PC-3 (cell line): ENCODE measurements at places on chromosomes 11 and 22.

GRCh38 chr22:47057916-47058585 lies 295.6 kb downstream of the TBC1D22A start:
- no peak for DNase-seq

DNA sequence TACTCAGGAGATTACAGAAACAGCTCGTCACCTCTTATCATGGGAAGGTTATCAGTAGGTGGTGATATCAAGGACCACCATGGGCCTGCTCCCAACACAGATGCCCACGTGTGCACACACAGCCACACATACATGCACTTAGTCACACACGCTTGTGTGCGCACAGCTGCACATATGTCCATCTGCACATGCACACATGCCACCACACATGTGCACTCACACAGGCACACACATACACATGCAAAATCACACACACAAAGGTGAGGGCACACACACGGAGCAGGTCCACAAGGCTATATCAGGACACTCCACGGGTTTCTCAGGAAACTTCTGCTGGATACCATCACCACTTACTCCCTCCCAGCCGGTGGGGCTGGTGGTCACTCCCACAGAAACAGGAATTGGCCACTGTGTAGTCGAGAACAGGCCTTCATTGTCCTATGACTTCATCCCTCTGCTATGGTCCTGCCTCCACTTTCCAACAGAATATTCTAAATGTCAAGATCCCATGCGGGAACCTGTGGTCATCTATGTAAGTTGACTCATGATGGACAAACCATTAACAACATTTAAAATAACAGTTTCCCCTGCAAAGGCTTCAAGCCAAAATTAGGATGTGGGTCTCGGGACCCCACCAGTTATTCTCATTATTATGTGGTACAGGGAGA lies 2.2 kb downstream of the C11orf24 start:
- peak; percentile 43 for DNase-seq

DNA sequence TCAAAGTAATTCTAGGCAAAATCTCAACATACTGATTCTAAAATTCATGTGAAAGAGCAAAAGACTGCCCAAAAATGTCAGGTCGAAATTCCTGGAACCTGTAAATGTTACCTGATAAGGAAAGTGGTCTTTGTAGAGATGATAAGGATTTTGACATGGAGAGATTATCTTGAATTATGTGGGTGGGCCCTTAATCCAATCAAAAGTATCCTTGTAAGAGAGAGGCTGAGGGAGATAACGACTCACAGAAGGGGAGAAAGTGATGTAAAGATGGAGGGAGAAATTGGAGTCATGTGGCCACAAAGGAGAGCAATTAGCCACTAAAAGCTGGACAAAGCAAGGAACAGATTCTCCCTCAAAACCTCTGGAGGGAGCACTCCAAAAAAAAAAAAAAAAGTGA lies 20.5 kb downstream of the RRM1 start:
- no peak for DNase-seq

- peak; percentile 78 for DNase-seq
Observed at GRCh38 chr11:31643857-31644256, 134.3 kb downstream of the ELP4 start.

GRCh38 chr11:73085189-73085875 lies 56.8 kb downstream of the FCHSD2 start:
- peak; percentile 26 for DNase-seq

GRCh38 chr22:21646608-21647590 lies 4.8 kb downstream of the SDF2L1 start:
- DNase-seq = peak; percentile 79

DNA sequence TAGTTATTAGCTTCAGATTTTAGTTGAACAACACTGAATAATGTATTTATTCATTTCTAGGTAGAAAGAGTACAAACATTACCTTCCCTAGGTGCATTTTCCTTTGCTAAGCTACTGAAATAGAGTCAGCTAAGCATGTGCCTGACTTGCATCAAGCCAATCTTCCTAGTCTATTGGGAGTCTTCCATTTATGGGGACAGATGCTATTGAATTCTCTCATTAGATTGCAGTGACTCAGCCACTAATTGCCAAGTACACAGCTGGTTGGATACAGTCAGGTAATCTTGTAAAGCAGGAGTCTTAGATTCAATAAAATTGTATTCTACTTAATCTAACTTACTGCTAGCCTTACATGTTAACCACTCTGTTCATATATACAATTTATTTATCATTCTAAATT lies 55.2 kb upstream of the RPS13 start:
- DNase-seq = no peak

DNA sequence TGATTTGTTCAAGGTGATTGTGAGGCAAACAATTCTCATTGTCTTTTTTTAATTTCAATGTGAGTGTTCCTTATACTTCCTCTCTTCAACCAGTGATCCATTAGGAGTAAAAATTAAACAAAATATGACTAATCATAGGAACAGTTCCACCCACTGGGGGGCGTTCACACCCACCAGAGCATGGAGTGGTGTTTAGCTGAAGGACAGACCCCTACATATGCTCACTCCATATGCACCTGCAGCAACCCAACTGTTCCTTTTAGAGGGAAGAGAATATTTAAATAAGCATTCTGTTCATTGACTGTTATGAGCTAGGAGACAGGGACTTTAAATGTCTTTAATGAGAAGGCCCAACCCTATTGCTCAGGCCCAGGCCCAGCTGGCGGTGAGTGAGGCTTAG lies 78.7 kb upstream of the DRD2 start:
- no peak for DNase-seq

DNA sequence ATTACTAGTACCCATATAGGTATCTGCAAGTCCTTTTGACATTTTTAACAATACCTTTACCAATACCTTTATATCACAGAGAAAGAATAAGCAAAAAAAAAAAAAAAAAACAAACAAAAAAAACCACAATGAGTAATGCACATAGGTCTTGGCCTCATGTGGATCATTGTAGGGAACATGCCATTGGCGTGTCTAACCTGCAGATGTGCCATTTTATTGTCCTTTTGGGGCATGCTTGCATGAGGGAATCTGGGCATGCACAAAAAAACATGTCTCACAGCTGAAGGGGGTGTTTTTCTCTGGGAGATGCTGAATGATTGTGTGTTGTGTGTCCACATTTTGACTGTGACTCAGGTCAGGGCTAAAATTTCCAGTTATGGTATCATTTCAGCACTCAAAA lies 361.6 kb downstream of the GUCY1A2 start:
- peak; percentile 74 for DNase-seq

GRCh38 chr22:37501610-37502341 lies 15.6 kb upstream of the MFNG start:
- DNase-seq = peak; percentile 90

DNA sequence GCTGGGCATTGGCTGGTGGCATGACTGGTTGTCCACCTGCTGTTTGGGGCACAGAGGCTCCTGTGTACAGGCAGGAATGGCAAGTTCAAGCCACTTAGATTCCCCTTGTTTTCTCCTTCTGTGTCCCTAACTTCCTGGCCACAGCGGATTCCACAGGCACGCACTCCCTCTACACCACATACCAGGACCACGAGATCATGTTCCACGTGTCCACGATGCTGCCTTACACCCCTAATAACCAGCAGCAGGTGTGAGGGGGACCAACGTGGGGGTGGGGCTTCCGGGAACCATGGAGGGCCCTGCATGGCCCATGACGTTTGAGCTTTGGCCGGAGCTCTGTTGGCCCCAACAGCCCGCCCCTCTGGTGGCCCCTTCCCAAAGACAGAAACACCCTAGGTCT lies 7.8 kb downstream of the SIPA1 start:
- no peak for DNase-seq

DNA sequence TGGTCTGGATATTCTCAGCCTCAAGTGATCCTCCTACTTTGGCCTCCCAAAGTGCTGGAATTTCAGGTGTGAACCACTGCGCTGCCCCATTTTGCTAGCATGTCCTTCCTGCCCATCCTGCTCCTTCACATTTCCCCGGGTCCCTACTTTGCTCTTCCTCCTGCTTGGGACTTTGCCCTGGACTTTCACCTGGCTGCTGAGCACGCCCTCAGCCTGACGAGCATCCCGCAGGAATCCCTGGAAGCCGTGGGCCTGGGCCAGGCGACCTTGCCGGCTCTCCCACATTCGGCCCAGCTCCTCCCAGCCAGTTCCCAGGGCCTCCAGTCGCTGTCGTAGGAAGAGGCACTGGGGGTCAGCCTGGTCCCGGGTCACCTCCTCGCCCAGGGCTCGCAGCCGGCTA lies 22.6 kb upstream of the RBM4B start:
- DNase-seq = no peak

DNA sequence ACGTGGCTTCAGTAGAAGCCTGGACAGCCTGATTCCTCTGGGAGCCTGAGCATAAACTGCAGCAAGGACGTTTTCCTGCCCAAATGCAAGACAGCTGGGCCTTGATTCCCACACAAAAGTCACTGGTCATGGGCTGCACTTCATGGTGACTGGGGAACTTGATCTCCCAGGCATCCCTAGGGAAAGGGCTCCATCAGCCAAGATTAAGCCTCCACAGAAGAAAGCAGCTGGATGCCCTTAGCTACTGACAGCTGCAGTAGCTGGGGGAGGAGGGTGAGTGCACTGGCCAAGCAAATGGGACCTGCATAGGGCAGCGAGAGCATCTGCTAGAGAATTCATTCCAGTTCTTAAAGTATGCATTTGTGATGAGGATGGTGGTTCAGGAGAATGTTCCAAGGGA lies 267.4 kb upstream of the ISX start:
- DNase-seq = no peak

- DNase-seq = peak; percentile 92
Observed at GRCh38 chr11:61815790-61816735, 740 bp downstream of the FADS1 start.
